ENCODE measurements at places on chromosomes 13 and 19.

GRCh38 chr13:113820813-113821651 is 42.8 kb downstream of the GAS6 start:
- DNase-seq: no peak

- no peak for DNase-seq
Observed at GRCh38 chr13:93259527-93260080, 33.0 kb downstream of the GPC6 start.

DNA sequence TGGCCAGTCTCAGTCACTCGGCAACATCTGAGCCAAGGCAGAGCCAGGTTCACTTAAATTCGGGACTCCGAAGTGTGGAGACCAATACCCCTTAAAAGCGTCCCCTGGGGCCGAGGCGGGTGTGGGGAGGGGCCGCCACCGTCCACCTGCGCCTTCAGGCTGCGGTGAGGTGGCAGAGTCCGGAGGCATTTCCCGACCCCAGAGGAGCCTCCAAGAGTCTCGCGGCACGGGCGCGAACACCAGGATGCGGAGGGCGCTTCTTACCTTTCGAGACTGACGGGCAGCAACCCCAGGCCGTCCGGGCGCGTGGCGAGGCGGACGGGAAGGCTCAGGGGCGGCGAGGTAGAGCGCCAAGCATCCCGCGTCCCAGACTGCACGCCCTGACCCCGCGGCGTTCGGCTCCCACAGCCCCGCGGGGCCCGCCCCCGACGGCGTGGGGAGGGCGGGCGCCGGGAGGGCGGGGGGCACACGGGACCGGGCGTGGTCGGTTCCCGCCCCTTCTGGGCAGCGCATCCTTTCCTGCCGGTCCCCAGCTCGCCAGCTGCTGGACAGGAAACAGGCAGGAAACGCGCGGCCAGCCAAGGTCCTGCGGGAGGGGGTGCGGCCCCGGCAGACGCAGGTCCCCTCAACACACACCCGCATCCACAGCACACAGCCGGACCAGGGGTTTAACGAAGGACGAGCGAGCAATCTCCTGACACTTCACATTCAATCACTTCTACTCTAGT is at the start of gene THSD1:
TSS of gene THSD1 (minus strand) at position 406 of the 728 bp plus-strand sequence. CDS start 3,572 bp downstream, outside the sequence.
- peak; percentile 3 for DNase-seq

DNA sequence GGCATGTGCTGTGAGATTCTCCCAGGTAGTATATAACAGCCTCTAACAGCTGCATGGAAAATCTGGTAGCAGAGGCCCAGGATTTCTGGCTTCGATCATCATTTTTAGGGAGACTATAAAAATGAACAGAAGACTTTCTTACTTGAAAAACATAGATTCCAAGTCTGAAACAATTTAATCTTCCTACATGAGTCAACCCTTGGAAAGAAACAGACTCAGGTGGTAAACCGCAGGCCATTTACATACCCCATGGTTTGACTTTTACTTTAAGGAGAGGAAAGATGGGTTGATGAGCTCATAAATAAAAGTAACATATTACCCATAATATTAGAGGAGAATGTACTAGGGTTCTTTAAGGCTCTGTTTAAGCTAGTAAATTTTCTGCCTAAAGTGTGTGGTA is 121.6 kb downstream of the CYSLTR2 start:
- no peak for DNase-seq

DNA sequence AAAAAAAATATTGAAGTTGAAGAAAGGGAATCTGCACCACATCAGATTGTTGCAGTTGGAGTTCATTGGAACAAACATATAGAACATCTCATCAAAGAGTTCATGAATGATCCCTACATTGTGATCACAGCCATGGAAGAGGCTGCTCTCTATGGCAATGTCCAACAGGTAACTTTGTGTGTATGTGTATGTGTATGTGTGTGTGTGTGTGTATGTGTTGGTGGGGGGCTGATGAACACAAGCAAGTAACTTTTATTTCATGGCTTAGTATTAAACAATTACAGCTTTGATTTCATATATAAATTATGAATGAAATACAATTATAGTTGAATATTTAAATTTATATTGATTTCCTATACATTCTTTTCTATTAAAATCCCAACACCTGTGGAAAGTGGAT is 69.4 kb downstream of the SLC7A9 start:
- DNase-seq: no peak

DNA sequence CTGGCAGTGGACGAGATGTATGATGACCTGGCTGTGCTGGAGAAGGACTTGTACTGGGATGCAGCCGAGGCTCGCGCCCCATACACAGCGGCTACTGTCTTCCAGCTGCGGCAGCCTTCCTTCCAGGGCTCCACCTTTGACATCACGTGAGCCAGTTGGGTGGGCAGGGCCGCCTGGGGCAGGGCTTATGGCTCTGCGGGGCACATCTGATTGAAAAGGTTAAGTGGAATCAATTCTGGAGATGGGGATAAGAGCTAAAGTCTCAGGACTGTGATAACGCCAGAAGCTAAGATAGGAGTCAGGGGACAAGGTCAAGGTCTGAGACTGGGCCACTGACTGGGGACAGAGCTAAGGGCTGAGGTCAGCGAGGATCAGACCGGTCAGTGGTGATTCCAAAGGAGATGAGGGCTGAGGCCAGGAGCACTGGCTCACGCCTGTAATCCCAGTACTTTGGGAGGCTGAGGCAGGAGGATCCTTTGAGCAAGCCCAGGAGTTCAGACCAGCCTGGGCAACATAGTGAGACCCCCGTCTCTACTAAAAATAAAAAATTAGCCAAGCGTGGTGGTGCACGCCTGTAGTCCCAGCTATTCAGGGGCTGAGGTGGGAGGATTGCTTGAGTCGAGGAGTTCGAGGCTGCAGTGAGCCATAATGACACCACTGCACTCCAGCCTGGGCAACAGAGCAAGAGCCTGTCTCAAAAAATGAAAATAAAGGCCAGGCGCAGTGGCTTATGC is 4.7 kb downstream of the BEST2 start:
- DNase-seq: no peak

DNA sequence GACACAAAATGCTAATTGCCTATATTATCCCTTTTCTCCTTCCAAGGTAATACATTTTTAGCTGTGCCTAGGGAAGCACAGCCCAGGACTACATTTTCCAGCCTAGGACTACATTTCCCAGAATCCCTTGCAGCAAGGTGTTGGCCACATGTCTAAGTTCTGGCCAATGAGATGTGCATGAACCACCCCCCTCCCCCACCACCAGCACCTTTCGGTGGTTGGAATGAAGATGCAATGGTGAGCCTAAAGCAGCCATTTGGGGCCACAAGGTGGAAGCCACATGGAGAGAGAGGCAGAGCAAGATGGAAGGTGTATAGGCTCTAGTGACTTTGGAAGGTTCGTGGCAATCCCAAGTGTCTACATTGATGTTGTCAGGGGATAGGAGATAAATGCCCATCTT is 16.2 kb downstream of the UNC13A start:
- DNase-seq: peak; percentile 52

DNA sequence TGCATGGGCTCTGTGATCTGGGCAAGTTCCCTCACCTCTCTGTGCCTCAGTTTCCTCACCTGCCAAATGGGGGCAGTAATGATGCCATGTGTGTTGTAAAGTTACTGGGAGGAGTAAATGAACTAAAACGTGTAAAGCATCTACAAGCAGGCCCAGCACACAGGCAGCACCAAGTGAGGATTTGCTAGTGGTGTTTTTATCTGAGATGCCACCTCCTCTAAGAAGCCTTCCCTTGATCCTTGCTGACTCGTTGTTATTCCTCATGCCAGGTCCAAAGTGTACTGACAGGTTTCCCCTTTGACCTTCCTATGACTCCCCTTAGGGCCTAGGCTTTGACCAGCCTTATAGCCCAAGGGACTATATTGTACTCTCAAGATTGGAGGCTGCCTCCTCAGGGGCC is 1.5 kb upstream of the UQCRFS1 start:
- no peak for DNase-seq

- DNase-seq: no peak
Observed at GRCh38 chr19:51163257-51163656, 21.2 kb downstream of the SIGLEC7 start.

- peak; percentile 45 for DNase-seq
Observed at GRCh38 chr19:4547303-4548237, 7.7 kb upstream of the LRG1 start.

- DNase-seq: peak; percentile 15
Observed at GRCh38 chr19:13526552-13526951, 20.3 kb upstream of the CACNA1A start.

DNA sequence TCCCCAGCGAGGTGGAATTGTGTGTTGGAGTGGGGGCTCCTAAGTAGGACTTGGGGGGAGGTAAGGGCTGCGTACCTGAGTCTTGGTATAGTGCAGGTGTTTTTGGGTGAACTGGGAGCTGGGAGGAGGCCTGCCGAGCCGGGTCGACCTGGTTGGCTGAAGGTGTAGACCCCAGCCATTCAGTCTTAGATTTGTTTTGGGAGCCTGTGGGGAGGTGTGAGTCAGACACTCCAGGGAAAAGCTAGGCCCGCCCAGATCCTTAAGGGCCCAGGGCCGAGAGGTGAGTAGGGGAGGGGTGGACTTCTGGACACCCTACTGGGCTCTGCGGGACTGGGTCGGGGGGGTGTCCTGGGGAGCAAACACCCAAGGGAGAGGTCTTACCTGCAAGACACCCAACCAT is 935 bp downstream of the CRB3 start:
- DNase-seq: no peak

DNA sequence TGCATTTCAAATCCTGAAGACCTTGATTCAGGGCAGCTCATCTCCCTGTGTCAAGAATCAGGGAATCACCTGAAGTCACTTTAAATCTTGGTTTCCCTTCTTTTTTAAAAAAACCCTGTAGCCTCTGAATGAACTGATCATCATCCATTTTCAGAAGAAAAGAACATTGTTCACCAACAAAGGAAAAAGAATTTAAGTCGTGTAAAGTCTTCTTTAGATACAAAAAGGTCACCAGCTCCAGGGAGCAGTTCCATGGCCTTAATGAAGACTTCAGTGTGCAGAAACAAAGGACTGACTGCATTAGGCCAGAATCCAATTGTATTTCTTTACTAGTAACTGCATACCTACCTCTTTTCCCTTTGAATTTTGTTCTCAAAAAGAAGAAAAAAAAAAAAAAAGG is 245.0 kb downstream of the ABCC4 start:
- DNase-seq: no peak

- no peak for DNase-seq
Observed at GRCh38 chr19:3161453-3161852, 17.1 kb upstream of the S1PR4 start.

- DNase-seq: no peak
Observed at GRCh38 chr13:34208336-34208735, 390.4 kb downstream of the RFC3 start.

DNA sequence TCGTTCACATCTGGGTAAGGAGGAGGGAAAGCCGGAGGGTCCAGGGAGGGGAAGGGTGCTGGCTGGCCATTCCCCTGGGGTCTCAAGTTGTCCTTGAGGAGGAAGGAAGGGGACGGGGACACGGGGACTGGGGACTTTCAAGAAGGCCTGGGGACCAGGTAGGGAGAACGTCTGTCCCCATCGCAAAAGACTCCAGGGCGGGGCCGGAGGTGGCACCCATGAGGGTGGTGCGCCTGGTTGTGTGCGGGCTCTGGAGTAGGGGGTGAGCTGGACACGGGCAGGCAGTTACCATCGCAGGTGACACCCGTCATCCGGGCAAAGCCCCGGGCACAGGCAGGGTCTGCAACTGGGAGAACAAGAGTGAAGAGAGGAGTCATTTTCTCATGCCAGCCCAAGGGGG is 23.4 kb downstream of the FBN3 start:
- no peak for DNase-seq

DNA sequence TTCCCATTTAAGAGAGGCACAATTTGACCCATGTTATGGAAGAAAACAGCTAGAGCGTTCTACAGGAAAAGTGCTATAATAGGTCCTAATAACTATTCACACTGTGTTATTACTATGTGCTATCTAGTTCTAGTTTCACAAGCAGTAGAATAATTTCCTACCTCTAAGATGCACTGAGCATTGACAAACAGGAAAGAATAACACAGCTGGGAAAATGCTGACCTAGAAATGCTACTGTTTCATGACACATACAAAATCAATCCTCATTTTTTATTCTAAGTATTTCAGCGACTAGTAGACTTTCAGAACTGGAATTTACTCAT is 259.5 kb downstream of the ITGBL1 start:
- DNase-seq: no peak

GRCh38 chr13:93260591-93260990 is 34.0 kb downstream of the GPC6 start:
- DNase-seq: no peak

- DNase-seq: no peak
Observed at GRCh38 chr13:113588394-113589111, 4.0 kb downstream of the TFDP1 start.

GRCh38 chr19:45152504-45153338 is 8.1 kb downstream of the NKPD1 start:
- peak; percentile 71 for DNase-seq

DNA sequence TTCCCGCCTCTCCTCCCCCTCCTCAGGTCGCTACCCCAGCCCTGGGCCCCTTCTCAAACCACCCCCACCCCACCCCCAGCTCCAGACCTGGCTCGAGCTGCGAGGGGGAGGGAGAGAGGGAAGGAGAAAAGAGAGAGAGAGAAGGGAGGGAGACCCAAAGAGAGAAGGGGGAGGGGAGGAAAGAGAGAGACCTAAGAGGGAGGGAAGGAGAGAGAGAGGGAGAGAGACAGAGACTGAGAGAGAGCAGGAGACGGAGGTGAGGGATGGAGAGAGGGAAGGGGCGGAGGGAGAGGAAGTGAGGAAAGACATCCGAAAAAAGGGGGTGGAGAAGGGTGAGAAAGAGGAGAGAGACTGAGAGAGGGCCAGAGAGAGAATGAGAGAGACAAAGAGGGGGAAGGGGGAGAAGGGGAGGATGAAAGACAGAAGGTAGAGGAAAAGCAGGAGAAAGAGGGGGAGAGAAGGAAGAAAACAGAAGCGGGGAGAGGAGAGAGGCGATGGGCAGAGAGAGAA is 2.0 kb upstream of the SPACA6 start:
- no peak for DNase-seq

DNA sequence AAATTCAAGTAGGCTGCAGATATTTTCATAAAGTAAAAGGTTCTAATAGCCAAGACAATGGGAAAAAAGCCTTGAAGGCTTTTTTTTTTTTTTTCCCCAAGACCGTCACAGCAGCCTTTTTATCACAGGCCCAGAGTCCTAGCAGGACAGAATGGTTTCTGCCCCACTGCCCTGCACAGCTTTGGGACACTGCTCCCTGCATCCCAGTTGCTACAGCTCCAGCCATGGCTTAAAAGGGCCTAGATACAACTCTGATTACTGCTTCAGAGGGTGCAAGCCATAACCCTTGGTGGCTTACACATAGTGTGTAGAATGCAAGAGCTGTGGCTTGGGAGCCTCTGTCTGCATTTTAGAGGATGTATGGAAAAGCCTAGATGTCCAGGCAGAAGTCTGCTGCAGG is 1362.8 kb downstream of the SLITRK5 start:
- no peak for DNase-seq

GRCh38 chr19:45591004-45591637 is 6.5 kb upstream of the OPA3 start:
- DNase-seq: no peak

GRCh38 chr13:113364901-113365582 is 1.1 kb upstream of the GRTP1 start:
- DNase-seq: no peak

Measured in suppressor macrophage (primary cell).